K562 (cell line): ENCODE measurements at places on chromosomes 5 and 9. TPM values are rescaled to one million over a fixed set of nuclear protein-coding genes. Genes with fewer than 3 reads are reported as not detected.

The GRIN3A gene
- total RNA-seq, result not detected in 2 replicates

The SLC34A1 gene
- not detected in 2 replicates for total RNA-seq

The SLCO6A1 gene
- 0.11 TPM in 1 of 2 replicates, not detected in the other for total RNA-seq

The SAXO1 gene
- total RNA-seq, result not detected in 2 replicates

The CCDC180 gene
- total RNA-seq, result 2.3 TPM in 2 replicates

The C6 gene
- 0.09 and 0.51 TPM in 2 replicates for total RNA-seq

The C9 gene
- 0.38 and 0.51 TPM in 2 replicates for total RNA-seq

The MRPS2 gene
- total RNA-seq, result 106 and 110 TPM in 2 replicates

The LVRN gene
- total RNA-seq, result 2.9 and 4.1 TPM in 2 replicates

The SPATA31D4 gene
- total RNA-seq, result not detected in 2 replicates

The RNF130 gene
- total RNA-seq, result 30.0 and 32.2 TPM in 2 replicates
